ENCODE measurements at places on chromosomes 16 and 17.
A peak's percentile ranks its signal among the peaks of the same experiment; 100 is the strongest.

DNA sequence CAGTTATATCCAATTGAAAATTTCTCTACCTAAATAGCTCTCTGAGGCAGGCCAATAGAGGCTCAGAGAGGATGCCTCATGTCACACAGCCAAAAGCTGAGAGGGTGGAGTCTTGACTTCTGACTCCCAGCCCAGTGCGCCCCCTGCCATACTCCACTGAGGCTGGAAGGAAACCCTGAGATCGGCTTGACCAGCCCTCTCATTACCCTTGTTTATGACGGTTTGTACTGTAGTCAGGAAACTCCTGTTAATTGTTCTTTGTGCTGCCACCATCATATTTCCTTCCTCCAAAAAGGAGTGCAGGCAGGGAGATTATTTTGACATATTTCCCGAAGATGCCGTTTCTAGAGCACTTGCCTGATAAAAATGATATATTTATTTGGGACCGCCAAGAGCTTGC is 107.9 kb downstream of the AIPL1 start:
- DNase-seq: no peak

- no peak for DNase-seq
Observed at GRCh38 chr17:34607917-34608316, 28.5 kb downstream of the TMEM132E start.

- no peak for DNase-seq
Observed at GRCh38 chr16:51698647-51699046, 547.6 kb upstream of the SALL1 start.

GRCh38 chr17:7878234-7878633 is 10.4 kb upstream of the CHD3 start:
- DNase-seq: no peak

- DNase-seq: no peak
Observed at GRCh38 chr17:51647826-51648225, 387.5 kb downstream of the UTP18 start.

DNA sequence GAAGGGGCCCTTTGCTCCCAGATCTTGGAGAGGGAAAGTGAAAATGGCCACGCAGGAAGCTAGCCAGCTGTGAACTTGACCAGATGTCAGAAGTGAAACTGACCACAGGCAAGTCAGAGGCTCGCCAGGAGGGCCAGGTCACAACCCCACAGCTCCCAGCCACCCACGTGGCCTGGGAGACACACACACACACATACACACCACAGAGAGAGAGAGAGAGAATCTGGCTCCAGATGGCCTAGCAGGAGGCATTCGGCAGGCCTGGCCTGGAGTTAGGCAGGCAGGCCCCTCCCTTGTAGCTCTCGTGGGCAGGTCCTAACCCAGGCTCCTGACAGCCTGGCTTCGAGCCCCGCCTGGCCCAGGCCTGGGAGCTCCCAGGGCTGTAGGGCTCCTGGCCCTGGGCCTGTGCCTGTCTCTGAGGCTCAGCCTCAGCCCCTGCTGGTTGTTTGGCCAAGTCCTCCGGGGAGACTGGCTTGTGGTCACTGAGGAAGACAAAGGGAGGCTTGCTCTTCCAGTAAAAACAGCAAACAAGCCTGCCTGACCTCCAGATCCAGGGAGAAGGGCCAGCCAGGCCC is 20.2 kb downstream of the NGFR start:
- peak; percentile 99 for DNase-seq

DNA sequence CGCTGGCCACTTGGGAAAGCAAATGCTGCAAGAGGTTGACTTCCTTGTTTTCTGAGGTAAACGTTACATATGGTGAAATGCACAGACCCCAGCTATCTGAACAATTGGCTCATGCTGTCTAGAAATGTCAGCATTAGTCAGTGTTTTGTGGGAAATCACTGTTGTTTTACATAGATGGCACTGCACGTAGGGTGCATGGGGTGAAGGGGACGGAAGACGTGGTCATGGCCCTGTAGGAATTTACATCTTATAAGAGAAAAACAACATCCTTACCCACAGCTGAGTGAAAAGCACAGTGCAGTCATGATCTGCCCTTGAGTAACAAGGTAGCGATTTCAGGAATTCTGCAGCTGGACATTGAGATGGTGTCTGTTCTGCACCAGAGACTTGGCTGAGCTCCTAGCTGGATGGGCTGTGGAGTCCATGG is 15.2 kb downstream of the RPTOR start:
- no peak for DNase-seq

DNA sequence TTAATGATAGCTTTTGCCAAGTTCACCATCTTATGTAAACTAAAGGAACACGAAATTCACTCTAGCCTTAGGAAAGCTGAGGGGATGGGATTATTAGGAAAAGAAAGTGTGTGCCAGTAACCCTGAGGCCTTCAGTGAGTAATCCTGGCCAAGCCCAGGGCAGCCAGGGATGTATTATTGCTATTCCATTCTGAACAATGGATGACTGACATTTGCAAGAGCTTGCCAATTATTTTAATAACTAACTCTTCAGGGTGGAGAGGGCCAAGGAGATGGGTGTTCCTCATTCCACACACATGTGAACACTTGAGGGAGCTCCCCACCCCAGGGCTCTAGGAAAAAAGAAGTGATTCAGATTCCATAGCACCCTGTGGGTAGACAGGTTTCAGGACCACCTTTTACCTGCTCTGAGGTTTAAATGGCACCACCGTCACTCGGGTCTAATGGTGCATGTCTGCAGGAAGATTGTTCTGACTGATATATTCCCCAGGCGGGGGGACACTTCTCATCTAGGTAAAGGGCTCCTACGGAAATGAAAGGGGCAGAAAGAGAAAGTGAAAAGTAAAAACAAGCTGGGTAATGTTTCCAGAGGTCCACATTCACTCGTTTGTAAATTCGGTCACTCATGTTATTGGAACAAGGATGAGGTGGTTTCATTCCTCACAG is 41.5 kb downstream of the TK2 start:
- DNase-seq: no peak

DNA sequence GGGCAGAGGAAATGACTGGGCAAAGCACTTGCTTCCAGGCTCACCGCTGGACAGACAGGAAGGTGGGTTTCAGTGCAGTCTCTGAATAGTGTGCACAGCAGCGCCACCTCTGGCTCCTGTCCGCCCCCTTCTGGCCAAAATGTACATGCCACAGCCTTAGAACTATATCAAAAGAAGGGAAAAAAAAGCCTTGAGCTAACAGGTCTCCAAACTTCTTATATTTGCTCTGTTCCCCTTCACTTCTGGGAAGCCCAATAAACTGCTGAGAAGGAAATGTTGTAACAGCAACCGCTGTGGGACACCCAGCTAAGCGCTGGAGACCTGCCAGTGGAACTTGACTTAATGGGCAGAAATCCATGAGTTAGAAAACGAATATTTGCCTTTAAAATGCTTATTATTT is 17.5 kb downstream of the COG7 start:
- DNase-seq: peak; percentile 46

GRCh38 chr16:88062341-88063210 is 111.3 kb downstream of the BANP start:
- no peak for DNase-seq

DNA sequence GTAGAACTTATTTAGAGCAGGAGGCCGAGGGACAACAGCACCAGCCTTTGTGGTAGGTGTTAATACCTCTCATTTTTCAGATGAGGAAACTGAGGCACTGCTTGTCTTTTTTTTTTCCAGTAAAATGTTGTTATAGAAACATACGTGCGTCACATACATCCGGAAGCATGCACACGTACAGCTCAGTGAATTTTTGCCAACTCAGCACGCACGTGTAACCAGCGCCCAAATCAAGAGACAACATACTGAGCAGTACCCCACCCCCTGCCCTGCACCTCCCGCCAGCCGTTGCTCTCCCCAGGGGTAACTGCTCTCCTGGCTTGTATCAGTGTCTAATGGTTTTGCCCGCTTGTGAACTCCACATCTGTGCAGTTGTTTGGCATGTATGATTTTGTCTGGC is 92.0 kb downstream of the CMIP start:
- no peak for DNase-seq

DNA sequence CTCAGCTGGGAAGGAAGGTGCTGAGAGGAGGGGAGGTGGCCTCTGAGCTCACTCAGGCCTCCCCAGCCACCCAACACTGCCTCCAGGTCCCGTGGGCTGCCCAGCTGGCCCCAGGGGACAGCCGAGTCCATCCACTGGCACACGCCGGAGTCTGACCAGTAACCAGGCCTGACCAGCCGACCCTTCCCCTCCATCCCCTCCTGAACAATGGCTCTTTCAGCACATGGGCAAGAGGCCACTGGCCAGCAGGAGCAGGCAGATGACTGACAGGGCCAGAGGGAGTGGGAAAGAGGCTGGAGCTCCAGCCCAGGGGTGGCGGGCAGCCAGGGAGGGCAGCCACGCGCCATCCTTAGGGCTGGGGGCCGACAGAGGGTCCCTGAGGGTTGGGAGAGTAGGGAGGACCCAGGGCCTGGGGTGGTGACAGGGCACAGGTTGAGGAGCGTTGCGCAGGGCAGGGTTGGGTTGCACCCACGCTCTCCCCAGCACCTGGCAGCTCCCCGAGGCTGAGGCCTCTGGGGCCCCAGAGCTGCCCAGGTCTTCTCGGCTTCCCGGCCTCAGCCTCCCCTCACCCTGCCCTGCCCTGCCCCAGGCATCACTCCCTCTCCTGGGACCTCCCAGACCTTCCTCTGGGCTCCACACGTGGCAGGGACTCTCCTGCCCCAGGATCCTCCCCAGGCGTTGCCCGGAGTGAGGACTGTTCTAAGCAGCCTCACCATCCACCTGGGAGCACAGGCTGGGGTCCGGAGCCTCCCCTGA is 20.2 kb upstream of the SLC38A10 start:
- DNase-seq: no peak

DNA sequence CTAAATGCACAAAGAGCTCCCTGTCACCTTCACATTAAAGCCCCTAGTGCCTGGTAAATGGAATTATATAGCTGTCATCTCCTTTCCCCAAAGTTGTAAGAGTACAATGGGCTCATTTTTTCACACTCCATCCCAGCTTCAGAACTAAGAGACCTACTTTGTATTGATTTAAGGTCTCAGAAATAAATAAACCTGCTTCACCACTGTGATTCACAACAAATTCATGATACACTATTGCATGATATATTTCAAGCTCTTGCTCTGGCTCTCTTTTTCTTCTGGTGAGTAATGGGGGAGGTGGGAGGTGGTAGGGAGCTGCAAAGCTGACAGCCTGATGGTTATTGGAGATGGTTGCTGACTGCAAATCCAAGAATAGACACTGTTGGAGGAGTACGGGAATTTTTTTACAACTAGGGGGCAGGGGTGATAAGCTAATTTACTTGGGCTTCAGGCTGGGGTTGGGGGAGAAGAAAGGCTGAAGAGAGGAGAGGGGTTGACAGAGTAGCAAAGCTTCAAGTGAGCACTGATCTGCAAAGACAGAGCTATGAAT is 189.9 kb downstream of the AATF start:
- DNase-seq: no peak

DNA sequence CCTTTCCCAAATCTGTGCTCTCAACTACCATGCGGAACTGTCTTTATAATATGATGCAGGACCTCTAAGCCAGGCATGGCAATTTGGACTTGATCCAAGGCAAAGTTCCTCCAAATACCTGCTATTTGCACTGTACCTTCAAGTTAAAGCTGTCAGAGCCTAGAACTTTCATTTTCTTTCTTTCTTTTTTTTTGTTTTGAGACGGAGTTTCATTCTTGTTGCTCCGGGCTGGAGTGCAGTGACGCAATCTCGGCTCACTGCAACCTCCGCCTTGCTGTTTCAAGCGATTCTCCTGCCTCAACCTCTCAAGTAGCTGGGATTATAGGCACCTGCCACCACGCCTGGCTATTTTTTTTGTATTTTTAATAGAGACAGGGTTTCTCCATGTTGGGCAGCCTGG is 51.7 kb downstream of the ARHGAP27 start:
- no peak for DNase-seq

DNA sequence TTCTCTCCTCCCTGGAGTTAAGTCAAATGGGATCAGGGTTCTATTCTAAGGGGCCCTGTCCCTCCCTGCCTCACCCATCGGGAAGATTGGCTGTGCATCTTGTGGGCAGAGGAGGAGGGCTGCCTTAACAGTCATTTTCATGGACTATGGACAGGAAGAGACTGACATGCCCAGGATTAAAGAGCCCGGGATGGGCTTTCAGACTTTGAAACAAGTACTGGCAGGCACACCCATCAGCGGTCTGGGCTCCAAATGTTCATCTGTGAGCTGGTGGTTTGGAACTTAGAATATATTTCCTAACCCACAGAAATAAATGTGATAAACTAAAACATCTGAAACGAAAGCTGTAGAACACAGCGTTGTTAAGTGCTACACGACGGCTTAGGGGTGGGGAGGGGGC is 6.5 kb downstream of the SLC6A4 start:
- no peak for DNase-seq

DNA sequence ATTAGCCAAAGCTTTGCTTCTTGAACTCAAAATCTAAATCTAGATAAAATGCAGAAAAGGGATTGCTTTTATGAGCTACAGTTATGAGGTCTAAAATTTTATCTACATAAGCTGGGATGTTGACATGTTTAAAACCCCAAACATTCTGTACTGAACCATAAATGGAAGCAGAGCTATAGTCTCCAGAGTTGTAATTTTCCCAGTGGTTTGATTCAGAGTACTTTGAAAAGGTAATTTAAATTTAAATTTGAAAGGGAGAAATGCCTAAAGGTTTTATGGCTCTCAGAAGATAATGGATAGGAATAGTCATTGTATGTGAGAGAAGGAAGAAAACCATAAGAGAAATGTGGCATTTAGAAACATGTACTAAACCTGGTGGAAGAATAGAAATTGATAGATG is 163.2 kb downstream of the PPM1E start:
- no peak for DNase-seq

DNA sequence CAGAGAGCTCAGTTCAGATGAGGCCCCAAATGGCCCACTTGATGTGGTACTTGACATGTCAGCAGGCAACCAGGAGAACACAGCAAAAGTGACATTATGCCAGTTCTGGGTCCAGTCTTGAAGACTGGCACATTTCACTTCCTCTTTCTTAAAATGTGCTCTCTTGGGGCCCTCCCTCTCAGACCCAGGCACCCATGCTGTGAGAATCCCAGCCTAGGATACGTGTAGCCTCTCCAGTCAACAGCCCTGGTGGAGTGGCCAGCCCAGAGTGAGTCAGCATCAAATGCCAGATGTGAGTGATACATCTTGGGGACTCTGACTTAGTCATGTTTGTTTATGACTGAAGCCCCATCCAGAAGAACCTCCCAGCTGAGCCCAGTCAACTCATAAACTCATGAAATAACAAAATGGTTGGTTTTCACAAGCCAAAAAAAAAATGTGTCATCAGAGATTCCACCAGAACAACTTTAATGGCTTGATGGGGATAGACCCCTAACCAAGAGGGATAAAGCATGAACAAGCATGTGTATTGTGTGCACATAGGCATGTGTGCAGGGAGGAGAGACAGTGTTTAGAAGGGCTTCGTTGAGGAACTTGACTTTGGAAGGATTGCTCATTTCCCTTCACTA is 82.5 kb upstream of the TNRC6C start:
- peak; percentile 65 for DNase-seq

DNA sequence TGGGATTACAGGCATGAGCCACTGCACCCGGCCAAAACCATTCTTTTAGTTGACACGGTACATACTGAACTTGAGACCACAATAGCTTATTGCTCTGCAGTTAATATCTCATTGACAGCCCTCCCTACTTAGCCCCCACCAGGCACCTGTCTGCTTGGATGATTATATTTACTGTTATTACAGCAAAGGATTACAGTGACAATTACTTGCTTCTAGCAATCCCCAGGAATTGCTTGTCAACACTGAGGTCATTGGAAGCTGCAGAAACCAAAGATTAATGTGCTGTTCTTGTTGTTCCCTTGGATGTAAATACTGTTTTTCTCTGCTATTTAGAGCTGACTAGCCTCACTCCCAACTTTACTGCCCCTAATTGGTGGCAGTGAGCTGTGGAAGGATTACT is 211.2 kb downstream of the LGALS9B start:
- no peak for DNase-seq

Measured in H54 (cell line).